ENCODE measurements at places on chromosomes 1 and 21.

- DNase-seq = no peak
These were observed 4.3 kb downstream of the CAMK1G start for GRCh38 chr1:209587789-209588188.

- DNase-seq = no peak
These were observed 595.5 kb downstream of the KIF26B start for GRCh38 chr1:245750261-245750660.

GRCh38 chr1:81044708-81045107, 756.0 kb upstream of the ADGRL2 start:
- no peak for DNase-seq

DNA sequence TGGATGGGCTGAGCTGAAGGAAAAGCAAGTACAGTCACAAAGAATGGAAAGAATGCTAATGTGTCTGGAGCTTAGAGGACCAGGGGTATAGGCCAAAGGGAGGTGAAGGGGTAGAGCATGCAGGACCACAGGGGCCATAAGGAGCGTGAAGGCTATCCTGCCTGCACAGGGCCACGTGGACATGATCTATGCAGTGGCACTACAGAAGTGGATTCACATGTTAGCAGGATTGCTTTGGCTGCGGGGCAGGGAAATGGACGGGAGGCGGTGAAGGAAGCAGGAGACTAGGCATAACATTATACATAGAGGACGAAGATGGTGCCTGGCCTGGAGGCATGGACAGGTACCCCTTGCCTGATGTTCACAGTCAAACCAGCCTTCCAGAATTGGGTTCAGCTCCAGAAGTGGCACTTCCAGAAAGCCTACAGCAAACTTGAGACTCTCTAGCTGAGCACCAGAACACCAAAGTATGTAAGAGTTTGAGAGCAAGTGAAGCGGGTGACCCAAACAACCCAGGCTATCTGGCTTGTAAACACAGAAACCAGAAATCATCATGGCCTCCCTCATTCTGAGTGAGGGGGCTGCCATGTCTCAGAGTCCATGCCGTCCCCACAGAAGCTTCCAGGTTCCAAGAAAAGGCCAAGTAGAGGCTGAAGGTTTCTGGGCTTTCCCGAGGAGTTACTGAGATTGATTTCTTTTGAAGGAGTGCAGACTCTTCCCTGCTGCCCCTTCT, 135.5 kb upstream of the JUN start:
- DNase-seq = no peak

GRCh38 chr1:25669781-25670567, 53.4 kb downstream of the MAN1C1 start:
- no peak for DNase-seq

DNA sequence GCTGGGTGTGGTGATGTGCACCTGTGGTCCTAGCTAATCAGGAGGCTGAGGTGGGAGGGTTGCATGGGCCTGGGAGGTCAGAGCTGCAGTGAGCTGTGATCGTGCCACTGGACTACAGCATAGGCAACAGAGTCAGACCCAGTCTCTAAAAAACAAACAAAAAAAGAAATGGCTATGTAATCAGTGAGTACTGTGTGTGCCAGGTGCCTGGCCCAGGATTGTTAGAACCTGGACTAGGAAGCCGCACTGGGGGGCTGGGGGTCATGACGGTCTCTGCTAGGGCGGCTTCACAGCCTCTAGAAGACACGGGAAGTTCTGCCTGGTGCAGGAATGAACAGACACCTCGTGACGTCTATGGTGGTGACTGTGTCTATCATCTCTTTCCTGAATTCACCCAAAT, 8.5 kb downstream of the TMEM9 start:
- no peak for DNase-seq

DNA sequence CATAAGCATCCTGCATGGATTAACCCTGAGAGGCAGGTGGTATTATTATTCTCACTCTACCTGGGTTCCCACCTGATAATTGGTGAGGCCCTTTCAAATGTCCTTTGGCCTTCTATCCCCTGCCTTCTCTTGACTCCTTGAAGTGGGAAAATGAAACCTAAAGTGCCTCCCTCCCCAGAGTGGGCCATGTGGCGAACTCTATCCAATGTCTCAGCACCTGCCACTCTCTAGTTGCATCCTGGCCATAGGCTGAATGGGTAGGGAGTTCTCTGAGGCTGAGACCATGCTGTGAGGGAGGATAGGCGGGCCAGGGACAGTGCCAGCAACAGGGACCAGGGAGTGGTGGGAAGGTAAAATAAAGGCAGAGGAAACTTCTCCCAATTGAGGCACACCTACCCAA, 35.3 kb downstream of the ELF3 start:
- DNase-seq = no peak

DNA sequence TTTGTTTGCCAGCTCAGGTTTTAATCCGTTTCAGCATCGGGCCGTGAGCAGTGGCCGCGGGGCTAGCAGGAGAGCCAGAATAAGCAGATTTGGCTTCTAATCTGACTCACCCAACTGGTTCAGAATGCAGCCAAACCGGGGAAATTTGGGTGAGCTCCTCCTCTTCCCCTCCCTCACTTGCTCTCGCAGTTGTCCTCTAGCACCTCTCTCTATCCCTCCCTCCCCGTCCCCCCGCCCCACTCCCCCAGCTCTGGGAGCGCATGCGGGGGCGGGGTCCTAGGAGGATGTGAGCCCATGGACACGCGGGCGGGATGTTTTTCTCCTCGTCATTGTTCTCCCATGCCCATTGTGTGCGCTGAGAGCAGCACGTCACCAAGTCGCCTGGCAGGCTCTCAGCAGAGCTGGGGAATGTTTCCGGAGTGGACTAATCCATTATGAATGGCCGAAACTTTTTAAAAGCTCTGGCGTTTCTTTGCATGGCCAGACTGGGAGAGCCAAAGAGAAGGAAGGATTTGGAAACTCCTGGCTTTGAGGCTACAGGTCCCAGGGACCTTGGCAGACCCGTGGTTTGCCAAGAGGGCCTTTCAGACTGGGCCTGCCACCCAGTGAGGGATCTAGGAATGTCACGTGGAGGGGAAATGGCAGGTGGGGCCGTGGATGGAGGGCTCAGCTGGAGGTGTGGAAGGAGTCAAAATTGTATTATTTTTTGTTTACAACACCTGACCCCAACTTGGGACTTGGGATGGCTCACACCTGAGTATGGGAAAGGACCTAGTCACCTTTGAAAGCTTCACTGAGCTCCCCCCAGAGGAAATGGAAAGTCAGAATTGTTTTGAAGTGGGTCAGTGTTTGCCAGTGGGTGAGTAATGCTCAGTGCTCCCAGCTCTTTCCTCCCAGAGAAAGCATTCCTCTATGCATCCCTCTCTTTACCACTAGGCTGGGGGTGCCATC, 39.2 kb downstream of the CDK18 start:
- DNase-seq = peak; percentile 58

GRCh38 chr1:179815641-179816040, 62.0 kb downstream of the TOR1AIP2 start:
- no peak for DNase-seq

GRCh38 chr1:68111519-68112436, 61.4 kb upstream of the DIRAS3 start:
- DNase-seq = peak; percentile 60

GRCh38 chr1:24085546-24085945, 26.4 kb downstream of the MYOM3 start:
- peak; percentile 36 for DNase-seq

DNA sequence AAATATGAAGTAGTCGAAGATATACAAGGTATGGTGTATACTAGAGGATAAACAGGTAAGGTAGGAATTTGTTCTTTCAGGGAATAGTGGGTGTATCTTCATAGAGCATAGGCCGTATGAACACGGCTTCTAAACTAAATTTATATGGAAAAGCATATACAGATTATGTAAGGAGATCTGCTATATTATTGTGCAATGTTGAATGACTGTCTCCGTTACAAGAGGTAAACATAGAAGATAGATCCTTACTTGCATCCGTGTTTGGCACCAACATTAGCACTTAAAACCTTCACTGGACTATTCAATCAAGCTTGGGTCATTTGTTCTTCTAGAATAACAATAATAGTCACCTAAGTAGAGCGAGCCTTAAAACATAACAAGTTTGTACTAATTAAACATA, 45.9 kb downstream of the CLEC20A start:
- DNase-seq = no peak

DNA sequence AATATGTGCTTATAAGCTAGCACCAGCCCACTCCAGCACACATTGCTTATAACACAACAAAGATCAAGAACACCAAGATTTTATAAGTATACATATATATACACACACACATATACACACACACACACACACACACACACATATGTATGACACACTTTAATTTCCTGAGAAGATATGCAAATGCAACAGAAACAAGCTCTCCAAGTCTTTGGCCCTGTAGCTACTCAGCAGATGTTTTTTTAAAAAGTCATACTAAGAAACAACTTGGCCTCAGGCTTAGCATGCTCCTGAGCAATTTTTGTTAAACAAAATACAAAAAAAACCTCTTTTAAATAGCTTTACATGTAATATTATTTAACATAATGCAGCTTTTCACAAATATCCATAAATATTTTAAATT, 11.1 kb downstream of the TNFSF18 start:
- no peak for DNase-seq

DNA sequence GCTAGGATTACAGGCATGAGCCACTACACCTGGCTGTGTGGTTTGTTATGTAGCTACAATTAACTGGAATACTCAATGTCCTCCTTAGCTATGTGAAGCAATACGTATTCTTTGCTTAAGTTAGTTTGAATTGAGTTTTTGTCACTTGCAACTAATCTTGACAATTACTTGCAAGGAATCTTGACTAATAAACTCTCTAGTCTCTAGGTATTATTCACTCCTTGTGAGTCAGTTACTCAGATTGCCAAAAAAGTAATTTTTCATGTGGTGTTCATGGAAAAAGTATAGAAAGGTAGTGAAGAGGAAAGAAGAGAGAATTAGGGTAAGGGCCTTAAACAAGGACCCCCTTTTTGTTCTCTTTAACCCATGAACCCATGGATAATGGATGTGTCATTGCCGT, 7.6 kb upstream of the SNX27 start:
- no peak for DNase-seq

- DNase-seq = no peak
These were observed 45.3 kb upstream of the RGS5 start for GRCh38 chr1:163248064-163248463.

GRCh38 chr21:37711836-37712568, 204.3 kb downstream of the KCNJ6 start:
- DNase-seq = peak; percentile 74

DNA sequence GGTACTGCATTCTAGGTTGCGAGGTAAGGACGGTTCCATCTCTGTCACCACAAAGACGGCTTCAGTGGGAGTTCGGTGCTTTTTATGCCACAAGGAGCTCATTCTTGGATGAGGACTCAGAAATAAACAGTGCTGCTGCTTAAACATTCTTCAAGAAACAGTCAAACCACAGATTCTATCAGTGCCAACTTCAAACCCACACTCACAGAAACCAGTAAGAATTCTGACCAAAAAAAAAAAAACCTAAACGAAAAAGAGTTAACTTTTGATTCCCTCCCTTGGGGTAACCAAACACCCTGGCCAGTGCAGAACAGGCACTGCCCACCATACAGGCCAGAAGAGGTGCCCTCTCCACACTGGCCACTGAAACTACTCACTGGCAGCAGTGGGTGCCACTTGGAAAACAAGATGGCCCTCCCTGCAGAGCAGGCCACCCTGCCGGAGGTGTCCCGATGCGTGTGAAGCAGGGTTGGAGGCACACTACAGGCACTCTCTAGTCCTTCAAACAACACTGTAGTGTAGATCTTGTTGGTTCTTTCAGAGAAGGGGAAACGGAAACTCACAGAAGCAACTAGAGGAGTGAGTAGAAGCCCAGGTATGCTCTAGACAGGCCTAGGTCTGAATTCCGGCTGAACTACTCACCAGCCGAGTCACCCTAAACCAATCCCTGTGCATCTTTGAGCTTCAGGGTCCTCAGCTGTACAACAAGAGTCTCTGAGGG, 87.3 kb upstream of the TLR5 start:
- no peak for DNase-seq

DNA sequence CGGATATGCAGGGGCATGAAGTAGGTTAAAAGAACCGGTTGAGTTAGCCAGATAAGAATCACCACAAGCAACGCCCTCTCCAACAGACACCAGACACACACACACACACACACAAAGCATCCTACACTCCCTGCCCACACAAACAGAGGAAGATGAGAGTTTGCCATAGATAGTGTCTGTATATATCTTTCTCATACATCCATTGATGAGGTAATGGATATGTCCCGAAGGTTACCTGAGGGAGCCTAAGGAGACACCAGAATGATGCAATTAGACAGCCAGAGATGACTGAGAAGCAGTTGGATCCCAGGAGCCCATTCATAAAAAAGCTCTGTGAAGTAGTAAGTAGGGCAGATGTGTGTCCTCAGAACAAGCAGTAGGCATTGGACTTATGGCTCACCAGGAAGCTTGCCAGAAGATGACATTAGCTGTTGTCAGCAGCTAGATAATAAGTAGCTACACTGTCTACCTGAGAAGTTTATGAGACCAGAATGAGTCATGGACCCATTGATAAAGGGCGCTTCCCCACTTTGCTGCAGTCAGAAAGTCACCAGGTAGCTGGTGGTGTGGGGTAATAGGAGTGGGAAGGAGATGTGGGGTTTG, 247.0 kb downstream of the KCNT2 start:
- no peak for DNase-seq

- DNase-seq = no peak
These were observed 23.9 kb downstream of the PKN2 start for GRCh38 chr1:88708011-88708410.

GRCh38 chr1:18283601-18284385, 176.2 kb downstream of the IGSF21 start:
- DNase-seq = peak; percentile 36

DNA sequence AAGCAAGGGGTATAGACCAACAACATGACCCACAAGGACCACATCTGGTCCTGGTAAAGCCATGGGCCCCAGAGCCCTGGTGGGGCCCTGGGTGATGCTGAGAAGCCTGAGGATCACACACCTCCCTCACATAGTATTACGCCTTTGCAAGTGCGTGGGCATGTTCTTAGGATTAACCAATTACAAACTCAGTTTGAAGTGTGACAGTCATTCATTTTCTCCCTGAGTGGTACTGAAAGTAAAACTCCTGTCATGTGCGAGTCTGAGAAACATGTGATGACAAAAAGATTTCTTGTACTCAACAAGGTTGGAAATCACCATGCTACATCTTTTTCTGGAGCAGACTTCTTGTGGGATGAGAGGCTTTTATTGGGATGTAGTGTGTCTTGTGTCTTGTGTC, 315.3 kb upstream of the DUSP10 start:
- no peak for DNase-seq

GRCh38 chr1:232965912-232966217, 15.5 kb downstream of the NTPCR start:
- DNase-seq = no peak

GRCh38 chr1:184449916-184450315, 63.1 kb downstream of the C1orf21 start:
- no peak for DNase-seq

DNA sequence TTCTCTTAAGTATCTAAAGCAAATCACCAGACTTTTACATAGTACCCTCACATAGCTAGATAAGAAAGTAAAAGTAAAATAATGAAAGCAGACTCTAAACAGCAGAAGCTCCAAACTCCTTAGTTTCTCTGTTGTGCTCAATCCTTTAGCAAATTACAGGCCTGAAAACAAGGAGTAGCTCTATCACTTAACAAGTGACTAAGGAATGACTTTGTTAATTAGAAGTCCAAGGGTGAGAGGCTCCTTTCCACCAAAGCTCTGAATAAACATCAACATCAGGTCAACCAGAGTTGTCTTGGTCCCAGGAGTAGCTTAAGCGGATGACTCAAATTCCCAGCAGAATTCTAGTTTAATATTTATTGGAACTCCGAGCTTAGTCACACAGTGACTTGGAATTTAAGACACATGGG, 5.9 kb downstream of the NRIP1 start:
- DNase-seq = no peak
